Naive thymus-derived CD4-positive, alpha-beta T cell (primary cell): ENCODE measurements at places on chromosomes 1 and 21. TPM values are rescaled to one million over a fixed set of nuclear protein-coding genes. Genes with fewer than 3 reads are reported as not detected.

Gene IGSF3
- 0.24 TPM for total RNA-seq

Gene TRMT13
- total RNA-seq, result 55.5 TPM

DNA sequence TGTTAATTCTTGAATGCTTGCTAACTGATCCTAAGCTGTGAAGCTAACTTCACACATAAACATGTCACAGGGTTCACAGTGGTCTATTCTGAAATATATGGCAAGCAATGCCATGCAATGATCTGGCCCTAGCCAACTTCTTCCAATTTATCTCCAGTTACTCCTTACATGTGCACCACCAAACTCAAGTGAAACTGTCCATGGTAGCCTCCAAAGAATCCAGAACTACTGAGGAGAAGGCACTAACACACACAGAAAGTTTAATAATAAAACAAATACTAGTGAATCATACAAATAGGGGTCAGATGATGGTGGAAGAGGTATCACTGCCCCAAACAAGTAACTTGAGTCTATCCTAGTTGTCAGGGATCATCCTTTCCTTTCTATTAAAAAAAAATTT is 172.6 kb upstream of the RAB4A start:
- H3K27ac ChIP-seq, result no peak overlapping the region
- H3K4me1 ChIP-seq, result no peaks in the 10 kb centered on the region
- no peaks in the 10 kb centered on the region for H3K36me3 ChIP-seq

DNA sequence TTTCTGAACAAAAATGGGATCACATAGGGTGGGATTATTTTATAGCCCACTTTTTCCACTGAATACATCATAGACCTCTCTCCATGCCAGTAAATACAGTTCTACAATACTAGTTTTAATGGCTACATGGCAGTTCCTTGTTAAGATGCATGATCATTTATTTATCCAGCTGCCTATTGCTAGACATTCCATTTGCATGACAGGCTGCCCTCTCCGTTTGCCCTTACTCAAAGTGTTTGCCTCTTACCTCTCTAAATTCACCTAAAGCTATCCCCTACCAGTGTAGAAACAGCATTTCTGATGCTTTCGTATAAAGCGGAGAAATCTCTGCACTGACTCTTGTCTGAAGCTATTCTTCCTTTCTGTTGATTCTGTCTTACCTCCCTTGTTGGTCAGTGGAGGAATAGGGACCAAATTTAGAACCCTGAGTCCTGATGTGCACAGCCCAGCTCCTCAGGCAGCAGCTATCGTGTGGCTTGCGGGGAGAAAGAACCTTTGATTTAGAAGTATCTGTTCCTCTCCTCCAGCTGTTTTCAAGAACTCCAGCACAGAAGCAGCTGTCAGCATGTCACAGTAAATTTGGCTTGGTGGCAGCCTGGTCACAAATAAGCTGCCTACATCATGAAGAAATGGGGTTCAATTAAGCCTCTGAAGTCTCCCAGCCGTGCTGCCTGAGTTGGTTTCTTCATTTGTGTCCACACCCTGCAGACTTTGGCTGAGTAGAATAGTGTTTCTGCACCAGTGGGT is 337.3 kb downstream of the PRDM2 start:
- no peak for DNase-seq
- H3K27ac ChIP-seq, result no peak overlapping the region
- no peaks in the 10 kb centered on the region for H3K27me3 ChIP-seq
- H3K4me3 ChIP-seq, result no peak overlapping the region
- no peaks in the 10 kb centered on the region for H3K4me1 ChIP-seq

GRCh38 chr21:37711836-37712568 is 204.3 kb downstream of the KCNJ6 start:
- H3K4me3 ChIP-seq, result no peak overlapping the region
- no peaks in the 10 kb centered on the region for H3K27me3 ChIP-seq
- no peak overlapping the region for H3K27ac ChIP-seq
- H3K4me1 ChIP-seq, result no peaks in the 10 kb centered on the region
- H3K36me3 ChIP-seq, result no peaks in the 10 kb centered on the region

GRCh38 chr1:21494196-21494595 is 15.0 kb upstream of the ALPL start:
- DNase-seq, result no peak
- no peaks in the 10 kb centered on the region for H3K4me1 ChIP-seq
- H3K36me3 ChIP-seq, result no peaks in the 10 kb centered on the region
- no peak overlapping the region for H3K27ac ChIP-seq
- H3K27me3 ChIP-seq, result no peaks in the 10 kb centered on the region
- H3K4me3 ChIP-seq, result no peak overlapping the region
